Activated B cell treated with CpG ODN at 0.5 μM for 24 hours (primary cell): ENCODE measurements at places on chromosomes 4 and X. TPM values are rescaled to one million over a fixed set of nuclear protein-coding genes. Genes with fewer than 3 reads are reported as not detected.
A peak's percentile ranks its signal among the peaks of the same experiment; 100 is the strongest.

DNA sequence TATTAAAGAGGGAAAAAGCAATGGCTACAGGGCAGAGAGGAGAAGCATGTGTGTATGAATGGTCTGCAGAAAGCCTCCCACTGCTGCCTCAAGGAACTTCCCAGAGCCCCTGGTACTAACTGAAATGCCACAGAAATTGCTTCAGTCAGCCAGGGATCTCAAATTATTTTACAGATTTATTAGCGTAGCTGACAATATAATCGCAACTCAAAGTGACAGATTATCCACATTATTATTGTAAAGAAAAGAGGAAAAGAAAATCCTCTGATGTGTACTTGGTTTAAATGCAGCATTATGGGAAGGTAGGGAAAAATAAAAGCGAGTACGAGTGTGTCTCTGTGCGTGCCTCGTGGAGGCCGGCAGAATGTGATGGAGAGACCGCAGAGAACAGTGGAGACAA is 202.7 kb downstream of the DCLK2 start:
- no peak for DNase-seq

GRCh38 chr4:55087009-55087912 is 38.1 kb downstream of the KDR start:
- DNase-seq, result no peak

GRCh38 chrX:93637591-93637990 is 35.8 kb downstream of the NAP1L3 start:
- no peak for DNase-seq

GRCh38 chr4:4225915-4226605 is 669 bp downstream of the OTOP1 start:
- DNase-seq, result no peak

DNA sequence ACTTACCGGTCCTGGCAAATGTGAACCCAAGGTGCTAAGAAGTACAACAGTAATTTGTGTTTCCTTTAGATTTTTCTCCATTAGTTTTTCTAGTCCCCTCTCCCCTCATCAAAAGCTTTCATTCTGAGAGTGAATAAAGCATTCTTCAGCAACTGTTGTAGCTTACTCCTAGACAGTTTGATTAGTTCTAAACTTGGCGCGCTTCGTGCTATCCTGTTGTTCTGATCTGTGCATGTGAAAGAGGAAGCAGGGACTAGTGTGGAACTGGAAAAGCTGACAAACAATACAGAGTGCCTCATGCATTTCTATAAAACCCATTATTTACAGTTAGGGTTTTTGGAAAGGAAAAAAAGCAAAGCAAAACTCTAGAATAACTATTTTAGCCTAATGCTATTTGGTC is 556.9 kb upstream of the SLIT2 start:
- no peak for DNase-seq

GRCh38 chrX:68889249-68889648 is 60.4 kb downstream of the EFNB1 start:
- DNase-seq, result no peak

DNA sequence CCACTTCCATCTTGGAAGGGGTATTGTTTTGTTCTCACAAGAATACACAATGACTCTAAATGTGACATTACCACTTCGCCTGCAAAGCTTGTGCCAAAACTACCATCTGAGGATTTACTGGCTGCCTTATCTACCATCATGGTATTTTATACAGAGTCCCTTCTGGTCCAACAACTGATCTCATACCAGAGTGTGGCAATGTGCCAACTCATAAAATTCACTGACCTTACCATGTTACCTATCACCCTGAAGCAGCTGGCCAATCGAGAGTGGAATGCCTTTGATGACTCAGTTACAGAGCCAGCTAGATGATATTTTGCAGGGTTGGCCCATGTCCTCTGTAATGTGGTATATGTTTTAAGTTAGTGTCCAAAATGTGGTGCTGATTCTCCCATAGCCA is 3.8 kb upstream of the SERPINA7 start:
- no peak for DNase-seq

- DNase-seq, result peak; percentile 18
Measured at GRCh38 chr4:81724925-81725329, 253.2 kb upstream of the RASGEF1B start.

DNA sequence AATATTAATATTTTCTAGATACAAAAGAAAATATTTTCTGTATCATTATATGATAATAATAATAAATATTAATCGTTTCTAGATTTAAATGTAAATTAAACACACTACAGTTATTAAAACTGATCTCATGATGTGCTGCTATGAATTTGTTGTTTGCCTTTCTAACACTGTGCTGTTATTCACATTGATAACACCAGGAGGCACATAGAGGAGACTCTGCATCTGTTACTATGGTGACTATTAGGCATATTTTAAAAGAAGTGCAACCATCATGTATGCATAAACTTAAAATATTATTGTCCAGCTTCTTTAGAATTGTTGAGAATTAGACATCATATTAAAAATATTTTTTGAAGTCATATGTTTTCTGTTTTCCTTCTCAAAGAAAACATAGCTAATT is 11.8 kb upstream of the PDGFC start:
- DNase-seq, result no peak

GRCh38 chr4:14856062-14856933 is 146.0 kb upstream of the CPEB2 start:
- DNase-seq, result no peak

DNA sequence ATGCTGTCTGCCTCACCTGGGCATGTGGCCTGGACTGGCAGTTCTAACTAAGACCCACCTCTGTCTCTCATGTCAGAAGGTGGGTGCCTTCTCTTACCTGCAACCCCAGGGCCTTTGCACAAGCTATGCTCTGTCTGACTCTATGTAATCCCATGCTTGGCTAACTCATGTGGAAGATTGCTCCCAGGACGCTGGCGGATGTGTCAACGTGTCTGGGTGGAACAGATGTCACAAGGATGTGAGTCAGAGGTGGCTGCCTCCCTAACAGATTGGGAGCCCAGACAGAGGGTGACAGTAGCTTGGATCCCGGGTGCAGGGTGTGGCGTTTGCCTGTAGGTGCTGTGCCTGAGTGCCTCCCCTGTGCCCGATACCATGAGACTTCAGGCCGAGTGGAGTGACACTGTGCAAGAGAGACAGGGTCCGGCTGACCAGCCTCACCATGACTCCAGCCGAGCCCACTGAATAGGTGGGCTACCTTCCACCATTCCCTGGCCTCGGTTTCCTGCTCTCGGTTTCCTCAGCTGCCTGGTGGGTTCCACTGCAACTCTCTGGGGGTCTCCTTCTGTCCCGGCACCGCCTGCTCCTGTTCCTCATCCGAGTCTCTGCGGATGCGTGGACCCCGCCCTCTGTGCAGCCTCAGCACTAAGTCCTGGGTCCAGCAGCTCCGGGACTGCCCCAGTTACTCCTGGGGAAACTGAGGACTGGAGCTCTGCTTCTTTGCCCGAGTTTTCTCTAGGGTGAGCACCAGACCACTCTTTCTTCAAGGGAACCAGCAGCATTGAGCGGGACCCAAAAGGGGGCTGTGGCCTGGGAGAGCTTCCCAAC is 11.0 kb downstream of the SH3BP2 start:
- DNase-seq, result no peak

- peak; percentile 23 for DNase-seq
Measured at GRCh38 chrX:20265726-20266681, 705 bp downstream of the RPS6KA3 start.

DNA sequence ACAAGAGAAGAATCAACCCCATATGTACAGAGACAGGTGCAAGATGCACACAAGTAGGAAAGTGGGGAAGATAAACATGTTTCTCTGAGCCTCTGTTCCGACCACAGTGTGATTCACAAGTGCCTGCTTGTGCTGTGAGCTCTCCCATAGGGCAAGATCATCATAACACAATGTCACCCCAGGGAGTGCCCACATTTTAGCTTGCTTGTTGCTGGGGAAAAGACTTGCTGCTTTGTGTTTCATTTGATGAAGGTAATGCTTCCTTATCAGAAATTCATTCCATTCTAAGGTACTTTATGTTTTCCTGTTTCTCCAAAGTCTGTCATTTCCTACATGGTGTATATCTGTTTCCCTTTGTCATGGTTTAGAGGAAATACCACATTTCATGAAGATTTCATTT is 304.5 kb upstream of the DIPK2B start:
- no peak for DNase-seq

The PNMA6A gene
- total RNA-seq, result 0.38 and 0.44 TPM in 2 replicates

The ASB11 gene
- total RNA-seq, result not detected in 2 replicates

The USP11 gene
- 84.3 and 89.2 TPM in 2 replicates for total RNA-seq

The DRD5 gene
- not detected in 2 replicates for total RNA-seq

The AKAP4 gene
- not detected in 2 replicates for total RNA-seq

The COL25A1 gene
- total RNA-seq, result not detected in 2 replicates

The CTAG1B gene
- not detected in 2 replicates for total RNA-seq
